SJSA1 (cell line): ENCODE measurements at places on chromosomes 5 and 9. TPM values are rescaled to one million over a fixed set of nuclear protein-coding genes. Genes with fewer than 3 reads are reported as not detected.

Gene PCDHB12
- 1.8 and 6.2 TPM in 2 replicates for total RNA-seq

DNA sequence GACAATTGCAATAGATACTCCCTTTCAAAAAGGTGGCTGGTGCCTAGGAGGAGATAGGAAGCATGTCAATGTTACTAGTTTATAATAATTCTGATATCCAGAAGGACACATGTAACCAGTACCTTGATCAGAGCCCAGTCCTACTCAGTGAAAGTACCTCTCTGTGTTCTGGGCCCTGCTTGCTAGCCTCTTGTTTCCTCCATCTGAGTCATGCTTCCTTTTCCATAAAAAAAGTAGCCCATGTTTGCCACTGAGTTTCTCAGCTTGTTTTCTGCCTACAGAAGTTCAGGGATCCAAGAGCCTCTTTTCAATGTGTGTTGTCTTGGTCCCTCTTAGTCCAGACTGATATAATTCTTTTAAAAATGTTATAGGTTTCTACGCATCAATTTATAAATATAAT, 149.0 kb downstream of the SSBP2 start:
- no peak overlapping the region for H3K4me3 ChIP-seq
- no peak for DNase-seq
- H3K27ac ChIP-seq, result no peak overlapping the region
- peaks cover 11% of the 10 kb centered on the region; the same call in 1 of the 2 replicates for H3K27me3 ChIP-seq

Gene FOXD4L6
- not detected in 2 replicates for total RNA-seq

- no peaks in the 10 kb centered on the region for H3K36me3 ChIP-seq
- H3K4me3 ChIP-seq, result no peak overlapping the region
- H3K4me1 ChIP-seq, result no peaks in the 10 kb centered on the region
- no peak overlapping the region for H3K27ac ChIP-seq
Observed at GRCh38 chr5:58671155-58671554, 88.3 kb downstream of the RAB3C start.

GRCh38 chr9:81410201-81410600, 279.1 kb downstream of the TLE1 start:
- H3K36me3 ChIP-seq, result no peaks in the 10 kb centered on the region
- peak overlapping the region; percentile 54 for H3K27ac ChIP-seq
- peak; percentile 50 for DNase-seq
- peak overlapping the region; percentile 13; the same call in 1 of the 2 replicates for H3K4me3 ChIP-seq
- H3K4me1 ChIP-seq, result peaks cover 21% of the 10 kb centered on the region; the same call in 1 of the 2 replicates
- H3K27me3 ChIP-seq, result no peaks in the 10 kb centered on the region

DNA sequence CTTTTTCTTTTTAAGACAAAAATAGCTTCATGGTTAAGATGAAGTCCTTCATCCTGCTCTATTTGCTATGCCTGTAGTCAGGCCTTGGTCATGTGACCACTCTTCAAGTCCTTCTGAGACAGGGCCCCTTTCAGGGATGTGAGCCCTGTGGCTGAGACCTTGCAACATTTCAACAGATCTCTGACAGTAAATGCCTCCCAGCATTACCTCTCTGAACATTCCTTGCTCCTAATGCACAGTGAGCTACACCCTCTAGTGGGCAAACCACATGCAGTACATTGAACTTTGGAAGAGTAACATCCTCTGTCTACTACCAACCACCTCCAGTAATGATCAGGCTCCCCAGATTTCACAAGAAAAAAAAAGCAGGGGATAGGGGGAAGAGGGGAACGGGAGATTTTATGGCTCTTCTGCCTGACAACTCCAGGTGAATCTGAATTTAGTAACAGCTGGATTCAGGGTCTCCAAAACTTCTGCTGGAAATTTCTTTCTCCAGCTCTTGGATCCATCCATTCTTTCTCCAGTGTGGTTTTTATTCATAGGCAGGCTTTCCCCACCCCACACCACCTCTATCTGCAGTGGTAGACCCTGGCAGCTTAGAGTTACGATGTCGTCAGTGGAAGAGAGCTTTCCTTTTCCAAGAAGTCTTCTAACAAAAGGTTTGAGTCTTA, 8.9 kb upstream of the FBXO38 start:
- no peaks in the 10 kb centered on the region for H3K36me3 ChIP-seq
- H3K27me3 ChIP-seq, result no peaks in the 10 kb centered on the region
- H3K4me1 ChIP-seq, result no peaks in the 10 kb centered on the region; the same call in 1 of the 2 replicates
- H3K4me3 ChIP-seq, result no peak overlapping the region
- no peak overlapping the region for H3K27ac ChIP-seq
- no peak for DNase-seq

DNA sequence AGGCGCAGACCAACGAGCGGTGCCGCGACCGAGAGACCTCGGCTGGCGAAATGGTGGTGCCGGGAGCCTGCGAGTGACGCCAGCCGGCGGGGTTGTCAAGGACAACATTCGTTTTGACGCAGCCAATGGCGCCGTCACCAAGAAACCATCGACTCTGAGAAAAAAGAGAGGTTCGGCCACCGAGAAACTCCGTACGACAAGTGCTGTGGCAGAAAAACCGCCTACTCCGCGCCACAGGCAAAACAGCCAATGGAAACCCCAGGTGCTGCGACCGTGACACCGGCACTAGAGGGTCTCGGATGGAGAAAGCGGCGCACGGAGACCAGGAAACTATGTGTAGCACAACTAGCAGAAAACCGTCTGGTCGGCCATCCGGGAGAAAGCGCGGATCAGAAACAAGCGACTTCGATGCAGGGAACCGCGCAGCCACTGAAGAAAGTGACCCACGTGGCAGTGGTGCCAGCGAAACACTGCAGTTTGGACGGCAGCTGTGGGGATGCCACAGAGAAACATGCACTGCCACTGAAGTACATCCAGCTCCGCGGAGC, 88.8 kb downstream of the ANXA2R start:
- H3K27me3 ChIP-seq, result no peaks in the 10 kb centered on the region
- peak overlapping the region; percentile 23 for H3K4me3 ChIP-seq
- H3K4me1 ChIP-seq, result peaks cover 14% of the 10 kb centered on the region
- no peak for DNase-seq

- H3K4me3 ChIP-seq, result no peak overlapping the region
- peaks cover 21% of the 10 kb centered on the region for H3K4me1 ChIP-seq
- no peaks in the 10 kb centered on the region for H3K36me3 ChIP-seq
- no peak for DNase-seq
- no peak overlapping the region for H3K27ac ChIP-seq
Observed at GRCh38 chr9:72579190-72579589, 57.8 kb downstream of the TMC1 start.

Gene DBH
- not detected in 2 replicates for total RNA-seq

- H3K27ac ChIP-seq, result no peak overlapping the region
- DNase-seq, result no peak
- no peaks in the 10 kb centered on the region for H3K27me3 ChIP-seq
- H3K36me3 ChIP-seq, result 0 out of 2 replicates have a peak, but pooled peaks cover 2% of the 10 kb centered on the region
- H3K4me3 ChIP-seq, result no peak overlapping the region
Observed at GRCh38 chr9:137663584-137663983, 44.8 kb downstream of the EHMT1 start.

Gene C5orf46
- total RNA-seq, result 4.3 TPM in 1 of 2 replicates, not detected in the other

Gene GABRB2
- total RNA-seq, result not detected in 2 replicates

DNA sequence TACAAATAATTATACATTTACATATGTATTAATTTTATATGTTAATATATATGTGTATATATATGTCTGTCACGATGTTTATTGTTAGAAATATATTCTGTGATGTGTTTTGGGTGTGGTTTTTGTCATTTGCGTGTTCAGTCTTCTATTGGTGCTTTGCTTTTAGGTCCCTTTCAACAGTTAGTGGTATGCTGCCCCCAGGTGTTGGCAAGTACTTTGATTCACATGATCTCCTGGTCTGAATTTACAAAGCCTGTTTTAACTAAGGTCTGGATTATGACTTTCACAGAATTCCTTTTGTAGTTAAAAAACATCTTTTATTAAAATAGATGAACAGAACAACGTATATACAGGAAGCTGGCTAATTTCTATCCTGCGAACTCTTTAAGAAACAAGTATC, 271.5 kb downstream of the CCDC171 start:
- no peaks in the 10 kb centered on the region for H3K27me3 ChIP-seq
- no peak for DNase-seq
- no peaks in the 10 kb centered on the region for H3K4me1 ChIP-seq
- H3K4me3 ChIP-seq, result no peak overlapping the region

Gene PCDHB11
- total RNA-seq, result 0.34 TPM in 1 of 2 replicates, not detected in the other

DNA sequence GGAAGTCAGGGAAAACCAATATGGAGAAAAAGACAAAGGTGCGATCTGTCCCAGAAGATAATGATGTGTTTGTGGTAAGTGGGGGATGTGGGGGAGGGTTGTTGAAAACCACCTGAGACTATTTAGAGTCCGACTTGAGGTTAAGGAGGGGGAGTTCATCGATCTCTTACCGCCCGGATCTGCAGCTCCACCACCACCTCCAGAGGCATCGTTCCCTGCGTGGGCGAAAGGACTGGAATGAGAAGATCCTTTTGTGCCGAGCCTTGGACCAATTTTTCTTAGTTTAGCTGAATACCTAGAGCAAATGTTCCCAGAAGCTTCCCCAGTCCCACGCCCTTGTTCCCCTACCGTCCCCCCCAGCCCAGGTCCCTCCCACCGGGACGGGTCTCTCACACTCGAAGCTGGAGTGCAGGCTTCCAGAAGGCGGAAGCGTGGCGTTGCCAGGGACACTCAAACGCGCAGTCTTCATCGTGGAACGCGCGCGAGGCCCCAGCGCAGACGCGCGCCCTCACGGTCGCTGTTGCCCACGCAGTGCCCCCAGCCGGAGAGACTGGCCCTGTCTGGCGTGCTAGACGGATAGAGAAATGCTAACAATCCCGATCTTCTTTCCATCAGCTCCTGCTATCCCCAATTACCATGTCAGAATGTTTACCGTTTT, at the start of gene SPATA6L:
Gene SPATA6L (minus strand): TSS at position 439 of the 658 bp plus-strand sequence. CDS start 230 bp downstream, at position 209.
- DNase-seq, result no peak
- no peaks in the 10 kb centered on the region for H3K36me3 ChIP-seq
- no peaks in the 10 kb centered on the region for H3K27me3 ChIP-seq
- peaks cover 19% of the 10 kb centered on the region for H3K4me1 ChIP-seq
- no peak within 1 kb of the TSS for H3K27ac ChIP-seq
- peak within 1 kb of the TSS; percentile 23 for H3K4me3 ChIP-seq

DNA sequence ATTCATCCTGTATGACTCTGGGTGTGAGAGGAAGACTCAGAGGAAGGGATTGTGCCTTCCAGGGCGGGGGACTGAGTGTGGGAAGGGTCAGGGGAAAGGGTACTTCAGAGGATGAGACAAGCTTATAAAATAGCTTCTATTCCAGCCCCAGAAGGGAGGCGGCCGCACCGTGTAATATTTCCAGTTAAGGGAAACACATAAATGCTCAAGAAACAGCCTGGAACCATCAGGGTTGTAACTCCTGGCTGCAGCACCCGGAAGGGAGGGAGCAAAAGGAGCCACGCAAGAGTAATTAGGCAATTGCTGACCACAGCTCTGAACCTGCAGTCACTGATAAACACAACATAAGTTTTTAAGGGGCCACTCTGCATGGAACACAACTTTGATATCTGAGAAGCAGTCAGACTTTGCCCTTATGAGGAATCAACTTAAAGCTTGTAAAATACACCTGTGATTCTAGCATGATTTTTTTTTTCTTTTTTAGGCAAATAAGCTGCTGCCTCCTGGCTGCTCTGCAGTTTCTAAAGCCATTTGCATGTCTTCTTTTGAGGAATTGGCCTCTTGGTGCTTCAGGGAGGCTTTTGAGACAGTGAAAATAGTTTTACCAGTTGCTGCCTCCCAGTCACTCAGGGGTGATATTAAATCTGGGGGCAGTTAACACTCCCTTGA, 382.7 kb downstream of the ENC1 start:
- H3K27ac ChIP-seq, result no peak overlapping the region
- no peaks in the 10 kb centered on the region for H3K27me3 ChIP-seq
- no peak overlapping the region for H3K4me3 ChIP-seq
- no peaks in the 10 kb centered on the region for H3K4me1 ChIP-seq
- no peaks in the 10 kb centered on the region for H3K36me3 ChIP-seq
- DNase-seq, result no peak

DNA sequence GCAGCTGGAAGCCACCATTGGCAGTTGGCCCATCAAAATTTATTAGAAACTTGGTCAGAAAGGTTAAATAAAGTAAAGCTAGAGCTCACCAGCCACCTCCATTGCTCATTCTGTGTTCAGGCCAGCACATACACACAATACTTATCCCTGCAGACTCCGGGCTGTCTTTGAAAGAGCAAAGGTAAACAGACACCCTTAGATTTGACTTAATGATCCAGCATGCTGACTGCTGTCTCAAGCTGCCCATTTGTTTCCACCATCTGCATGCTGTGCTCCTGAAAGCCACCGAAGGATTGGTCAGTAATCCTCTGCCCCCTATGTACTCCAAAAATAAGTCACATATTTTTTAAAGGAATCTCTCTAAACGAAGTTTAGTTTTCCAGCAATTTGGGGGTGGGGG, 1059.8 kb upstream of the DMAC1 start:
- H3K27me3 ChIP-seq, result no peaks in the 10 kb centered on the region
- H3K4me3 ChIP-seq, result no peak overlapping the region
- DNase-seq, result no peak
- no peak overlapping the region for H3K27ac ChIP-seq
- H3K36me3 ChIP-seq, result no peaks in the 10 kb centered on the region

DNA sequence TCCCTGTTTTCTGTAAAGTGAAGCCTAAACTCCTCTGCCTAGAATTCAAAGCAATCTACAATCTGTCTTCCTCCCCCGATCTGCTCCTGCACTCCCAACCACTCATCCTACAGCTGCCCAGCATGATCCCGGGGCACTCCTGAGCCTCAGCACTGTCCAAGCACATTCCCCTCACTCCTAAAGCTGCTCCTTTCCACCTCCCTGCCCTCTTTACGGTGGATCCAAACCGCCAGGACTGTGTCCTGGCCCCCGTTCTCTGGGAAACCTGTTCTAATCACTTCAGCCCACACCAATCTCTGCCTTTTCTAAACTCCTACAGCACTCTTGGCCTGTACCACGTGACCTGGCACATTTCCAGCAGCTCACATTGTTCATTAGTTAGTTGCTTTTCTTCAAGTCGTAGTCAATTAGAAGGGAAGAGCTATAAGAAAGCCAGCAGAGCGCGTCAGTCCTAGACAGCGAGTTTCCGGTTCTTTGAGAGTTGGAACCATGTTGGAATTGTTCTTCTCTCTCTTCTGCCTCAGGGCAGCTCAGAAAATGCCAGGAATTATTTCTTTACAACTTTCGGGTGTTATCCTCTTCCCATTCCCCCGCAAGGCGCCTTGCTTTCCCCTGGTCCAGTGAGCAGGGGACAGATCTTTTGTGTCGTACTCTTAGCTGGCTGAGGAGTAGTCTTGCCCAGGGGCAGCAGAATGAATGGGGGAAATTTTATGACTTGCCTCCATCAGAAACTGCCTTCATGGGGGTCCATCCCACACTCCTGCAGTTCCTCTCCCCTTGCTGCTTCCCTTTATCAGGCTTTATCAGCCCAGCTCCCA, 60.7 kb downstream of the NRG2 start:
- H3K4me3 ChIP-seq, result no peak overlapping the region
- peaks cover 15% of the 10 kb centered on the region for H3K27me3 ChIP-seq
- H3K4me1 ChIP-seq, result peaks cover 12% of the 10 kb centered on the region
- no peak for DNase-seq

DNA sequence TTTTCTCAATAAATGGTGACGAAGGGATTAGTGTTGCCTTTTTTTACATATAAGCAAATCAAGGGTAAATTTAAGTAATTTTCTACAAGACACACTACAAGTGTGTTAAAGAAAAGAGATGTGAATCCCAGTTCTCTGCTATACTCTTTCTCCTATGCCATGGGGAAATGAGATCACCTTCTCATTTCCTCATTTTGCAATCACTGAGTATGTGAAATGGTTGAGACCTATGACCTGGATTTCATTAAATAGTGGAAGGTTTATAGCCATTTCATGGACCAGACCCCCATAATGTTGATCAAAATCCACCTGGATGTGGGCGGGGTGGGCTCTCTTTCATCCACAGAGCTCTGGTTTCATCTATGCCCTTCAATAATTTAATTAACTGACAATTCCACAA, 66.9 kb upstream of the SLIT3 start:
- H3K36me3 ChIP-seq, result no peaks in the 10 kb centered on the region
- peaks cover 6% of the 10 kb centered on the region for H3K4me1 ChIP-seq
- no peaks in the 10 kb centered on the region for H3K27me3 ChIP-seq
- no peak overlapping the region for H3K27ac ChIP-seq
- DNase-seq, result no peak

Gene COX7C
- total RNA-seq, result 210 and 324 TPM in 2 replicates
